Adipocyte (in vitro differentiated cells): ENCODE measurements at places on chromosomes 2 and 18.

GRCh38 chr18:32296851-32297250 is 107.0 kb downstream of the MEP1B start:
- no peak for DNase-seq

- DNase-seq: peak; percentile 23
These were observed 539.4 kb upstream of the CDH2 start for GRCh38 chr18:28716338-28716737.

- no peak for DNase-seq
These were observed 87.9 kb downstream of the ZEB2 start for GRCh38 chr2:144431998-144432397.

DNA sequence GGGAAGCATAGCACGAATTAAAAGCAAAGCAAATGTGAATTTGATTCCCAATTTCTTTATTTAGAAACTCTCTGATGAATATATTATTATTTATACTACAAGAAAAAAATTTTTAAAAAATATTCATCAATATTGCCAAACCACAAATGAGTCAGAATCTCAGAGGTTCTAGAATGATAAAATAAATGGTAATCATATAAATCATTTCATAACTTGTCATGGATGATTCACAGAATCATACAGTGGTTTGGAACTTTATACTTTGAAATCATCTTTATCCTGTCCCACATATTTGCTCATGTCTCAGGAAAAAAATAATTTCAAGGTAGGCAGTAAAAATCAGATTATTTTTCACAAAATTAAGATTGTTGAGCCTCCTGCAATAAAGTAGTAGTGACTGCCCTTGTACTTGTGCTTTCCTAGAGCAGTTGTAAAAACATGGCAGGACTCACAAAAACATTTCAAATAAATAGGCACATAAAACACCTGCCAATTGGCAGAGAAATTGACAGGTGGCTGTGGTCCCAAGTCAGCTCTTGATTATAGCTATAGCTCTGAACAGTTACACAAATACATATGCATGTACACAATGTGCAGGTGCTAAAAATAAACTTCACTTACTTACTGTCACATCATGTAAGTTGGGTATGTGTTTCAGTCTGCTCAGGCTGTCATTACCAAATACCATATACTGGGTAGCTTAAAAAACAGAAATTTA is 273.9 kb upstream of the SESTD1 start:
- peak; percentile 23 for DNase-seq

- no peak for DNase-seq
These were observed 167.6 kb downstream of the KCNS3 start for GRCh38 chr2:18046017-18046416.

DNA sequence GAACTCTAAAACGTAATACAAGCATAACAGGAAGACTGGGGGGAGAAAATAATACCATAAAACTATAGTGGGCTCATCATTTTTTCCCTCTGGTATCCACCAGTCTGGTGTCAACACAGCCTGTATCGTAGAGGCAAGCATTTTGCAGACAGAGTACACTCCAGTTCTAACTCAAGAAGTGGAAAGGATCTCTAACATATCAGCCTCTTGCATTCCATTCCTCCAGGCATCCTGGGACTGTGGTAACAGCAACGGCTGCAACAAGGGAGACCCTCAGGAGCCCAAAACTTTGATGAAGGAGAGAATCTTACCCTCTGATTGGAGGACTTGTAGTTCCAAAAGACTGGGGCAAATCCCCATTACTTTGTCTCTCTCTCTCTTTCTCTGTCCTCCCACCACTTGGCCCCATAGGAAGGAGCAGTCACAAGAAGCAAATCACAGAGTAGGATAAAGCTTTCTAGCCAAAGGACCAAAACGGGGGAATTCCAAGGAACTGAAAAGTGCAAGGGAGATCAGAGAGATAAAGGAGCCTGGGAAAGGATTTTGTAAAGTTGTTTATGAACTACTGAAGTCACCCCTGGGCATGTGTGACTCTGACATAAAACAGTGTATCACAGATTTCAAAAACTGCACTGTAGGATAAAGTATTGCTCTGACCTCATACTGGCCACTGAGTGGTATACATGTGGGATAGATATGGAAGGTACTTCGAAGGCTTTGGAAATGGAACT is 11.9 kb downstream of the FRZB start:
- no peak for DNase-seq

DNA sequence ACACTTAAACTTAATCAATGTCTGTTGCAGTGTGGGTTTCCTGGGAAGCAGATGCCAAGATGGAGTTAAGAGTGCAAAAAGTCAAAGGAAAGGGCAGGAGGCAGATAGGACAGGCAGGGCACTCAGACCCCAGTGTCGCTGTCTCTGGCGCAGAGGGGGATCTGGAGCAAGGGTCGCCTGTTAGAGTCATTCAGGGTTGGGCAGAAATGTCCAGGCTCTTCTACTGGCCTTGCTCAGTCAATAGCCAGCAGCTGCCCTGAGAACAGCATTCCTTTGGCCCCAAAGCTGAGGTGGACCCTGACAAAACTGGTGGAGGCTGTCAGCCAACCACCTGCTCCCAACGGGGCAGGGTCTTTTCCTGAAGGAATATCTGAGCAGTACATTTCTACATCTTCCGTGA is 97.1 kb upstream of the SLC66A3 start:
- DNase-seq: no peak

DNA sequence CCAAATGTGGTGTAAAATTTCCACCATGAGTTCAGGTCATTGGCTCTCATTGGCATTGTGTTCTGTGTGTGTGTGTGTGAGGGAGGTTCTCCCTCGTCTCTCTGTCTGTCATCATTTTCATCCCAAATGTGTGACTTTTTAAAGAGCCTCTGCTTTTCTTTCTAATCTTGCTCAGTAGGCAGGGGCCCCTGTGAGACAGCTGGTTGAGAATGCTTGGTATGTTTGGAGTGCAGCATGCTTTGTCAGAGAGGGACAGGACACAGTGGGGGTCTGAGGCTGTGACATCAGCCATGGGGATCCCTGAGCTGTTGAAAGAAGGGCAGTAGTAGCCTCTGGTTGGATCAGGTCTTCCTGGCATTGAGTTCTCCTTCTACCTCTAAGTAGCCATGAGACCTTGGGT is 10.6 kb downstream of the PTPRM start:
- peak; percentile 66 for DNase-seq

- peak; percentile 44 for DNase-seq
These were observed 20.5 kb downstream of the KIAA1328 start for GRCh38 chr18:36849288-36850006.

GRCh38 chr2:238954841-238955591 is 107.1 kb downstream of the TWIST2 start:
- no peak for DNase-seq

GRCh38 chr2:137939026-137939425 is 25.2 kb upstream of the HNMT start:
- DNase-seq: no peak

DNA sequence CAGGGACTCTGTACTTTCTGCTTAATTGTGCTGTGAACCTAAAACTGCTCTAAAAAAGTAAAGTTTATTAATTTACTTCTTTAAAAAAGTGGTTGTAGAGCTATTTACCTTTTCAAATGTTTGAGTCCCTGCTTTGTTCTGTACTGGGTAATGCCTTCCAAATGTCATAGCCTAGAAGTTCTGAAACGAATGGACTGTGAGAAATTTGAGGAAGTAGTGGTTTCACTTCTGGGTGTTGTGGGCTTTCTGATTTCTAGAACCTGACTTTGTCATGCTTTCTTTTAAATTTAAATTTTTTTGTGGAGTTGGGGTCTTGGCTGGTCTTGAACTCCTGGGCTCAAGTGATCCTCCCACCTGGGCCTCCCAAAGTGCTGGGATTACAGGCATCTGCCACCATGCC is 44.6 kb downstream of the SMAD4 start:
- no peak for DNase-seq

DNA sequence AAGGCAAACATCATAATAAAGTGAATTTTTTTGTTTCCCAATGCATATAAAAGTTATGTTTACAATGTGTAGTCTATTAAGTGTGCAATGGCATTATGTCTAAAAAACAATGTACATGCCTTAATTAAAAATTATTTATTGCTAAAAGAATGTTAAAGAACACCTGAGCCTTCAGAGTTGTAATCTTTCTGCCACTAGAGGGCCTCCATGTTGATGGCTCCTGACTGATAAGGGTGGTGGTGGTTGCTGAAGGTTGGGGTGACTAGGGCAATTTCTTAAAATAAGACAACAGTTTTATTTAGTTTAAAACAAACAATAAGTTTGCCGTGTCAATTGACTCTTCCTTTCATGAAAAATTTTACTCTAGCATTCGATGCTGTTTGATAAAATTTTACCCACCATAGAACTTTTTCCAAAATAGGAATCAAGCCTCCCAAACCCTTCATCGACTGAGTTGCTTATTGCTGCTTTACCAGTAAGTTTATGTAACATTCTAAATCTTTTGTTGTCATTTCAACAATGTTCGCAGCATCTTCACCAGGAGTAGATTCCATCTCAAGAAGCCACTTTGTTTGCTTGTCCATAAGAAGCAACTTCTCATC is 32.3 kb downstream of the MAP3K2 start:
- DNase-seq: no peak

GRCh38 chr2:62101886-62102285 is 94.0 kb upstream of the B3GNT2 start:
- DNase-seq: no peak

- DNase-seq: no peak
These were observed 102.6 kb downstream of the PAX3 start for GRCh38 chr2:222196159-222196558.

GRCh38 chr18:25001803-25002202 is 350.2 kb downstream of the ZNF521 start:
- DNase-seq: no peak

GRCh38 chr2:144351687-144352086 is 168.2 kb downstream of the ZEB2 start:
- DNase-seq: no peak

DNA sequence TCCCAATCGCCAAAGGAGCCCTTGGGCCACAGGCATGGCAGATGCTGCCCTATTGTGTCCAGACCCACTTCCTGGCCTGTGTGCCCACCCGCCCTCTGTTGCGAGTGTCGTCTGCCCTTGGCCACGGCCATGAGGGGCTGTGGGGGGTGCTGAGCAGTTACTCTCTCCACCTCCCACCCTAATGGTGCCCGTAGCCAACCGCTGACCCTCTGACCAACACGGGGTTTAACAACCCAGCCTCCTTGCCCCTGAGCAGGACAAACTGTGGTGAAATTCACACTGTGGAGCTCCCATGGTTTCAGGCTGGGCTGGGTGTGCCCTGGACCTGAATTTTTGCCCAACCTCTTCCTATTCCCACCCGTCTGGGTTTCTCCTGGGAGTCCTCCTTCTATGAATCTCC is 145.7 kb upstream of the HDAC4 start:
- DNase-seq: no peak

DNA sequence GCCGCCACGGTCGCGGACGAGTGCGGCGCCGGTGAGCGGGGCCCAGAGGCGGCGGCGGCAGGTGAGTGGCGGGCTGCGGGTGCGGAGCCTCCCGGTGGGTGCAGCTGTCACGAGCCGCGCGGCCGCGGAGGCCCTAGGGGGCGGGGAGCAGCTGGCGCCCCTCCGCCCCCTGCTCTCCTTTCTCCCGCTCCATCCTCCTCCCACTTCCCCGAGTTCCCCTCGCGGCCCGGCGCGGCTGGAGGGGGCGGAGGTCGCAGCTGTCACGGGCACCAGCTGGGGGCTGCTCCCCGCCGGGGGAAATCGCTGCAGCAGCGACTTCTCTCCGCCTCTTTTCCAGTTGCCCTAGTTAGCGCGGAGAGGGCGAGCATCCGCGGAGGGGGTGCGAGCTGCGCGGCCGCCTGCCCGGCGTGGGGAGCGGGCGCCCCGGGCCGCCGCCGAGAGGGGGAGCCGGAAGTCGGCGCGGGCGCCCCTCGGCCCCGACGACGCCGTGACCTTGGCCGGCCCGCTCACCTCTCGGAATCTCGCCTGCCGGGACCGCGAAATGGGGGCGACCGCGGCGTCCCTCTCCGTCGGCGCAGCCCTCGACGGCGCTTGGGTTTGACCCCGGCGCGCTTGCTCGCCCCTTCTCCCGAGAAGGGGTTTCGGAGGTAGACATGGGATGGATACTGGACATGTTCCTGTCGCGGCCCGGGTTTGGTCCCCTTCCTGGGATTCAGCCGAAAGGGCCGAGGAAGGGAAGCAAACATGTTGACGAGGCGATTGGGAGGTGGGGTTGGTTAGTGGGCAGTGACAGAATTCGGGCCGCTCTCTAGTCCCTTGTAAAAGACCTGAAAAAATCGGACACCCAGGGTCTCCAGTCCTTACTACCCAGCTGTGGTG is 727 bp downstream of the NCOA1 start:
- DNase-seq: peak; percentile 66

DNA sequence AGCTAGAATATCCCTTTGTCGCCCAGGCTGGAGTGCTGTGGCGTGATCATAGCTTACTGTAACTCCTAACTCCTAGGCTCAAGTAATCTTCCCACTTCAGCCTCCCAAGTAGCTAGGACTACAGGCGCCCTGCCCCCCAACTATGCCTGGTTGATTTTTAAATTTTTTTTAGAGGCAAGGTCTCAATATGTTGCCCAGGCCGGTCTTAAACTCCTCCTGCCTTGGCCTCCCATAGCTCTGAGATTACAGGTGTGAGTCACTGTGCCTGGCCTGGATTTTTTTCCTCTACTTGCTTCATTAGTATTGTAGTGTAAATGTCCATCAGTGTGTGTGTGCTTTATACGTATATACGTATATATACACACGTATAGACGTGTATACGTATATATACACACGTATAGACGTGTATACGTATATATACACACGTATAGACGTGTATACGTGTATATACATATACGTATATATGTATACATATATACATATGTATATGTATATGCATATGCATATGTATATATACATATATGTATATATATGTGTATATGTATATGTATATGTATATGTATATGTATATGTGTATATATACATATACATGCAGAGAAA is 124.4 kb downstream of the DIS3L2 start:
- no peak for DNase-seq

- peak; percentile 51 for DNase-seq
These were observed 184.0 kb downstream of the FIGN start for GRCh38 chr2:163551616-163552373.

GRCh38 chr2:217970206-217970605 is 32.6 kb downstream of the TNS1 start:
- DNase-seq: peak; percentile 62

GRCh38 chr2:187168720-187169713 is 279.0 kb downstream of the CALCRL start:
- DNase-seq: peak; percentile 7

GRCh38 chr2:10285556-10286198 is 17.0 kb upstream of the HPCAL1 start:
- DNase-seq: peak; percentile 77

DNA sequence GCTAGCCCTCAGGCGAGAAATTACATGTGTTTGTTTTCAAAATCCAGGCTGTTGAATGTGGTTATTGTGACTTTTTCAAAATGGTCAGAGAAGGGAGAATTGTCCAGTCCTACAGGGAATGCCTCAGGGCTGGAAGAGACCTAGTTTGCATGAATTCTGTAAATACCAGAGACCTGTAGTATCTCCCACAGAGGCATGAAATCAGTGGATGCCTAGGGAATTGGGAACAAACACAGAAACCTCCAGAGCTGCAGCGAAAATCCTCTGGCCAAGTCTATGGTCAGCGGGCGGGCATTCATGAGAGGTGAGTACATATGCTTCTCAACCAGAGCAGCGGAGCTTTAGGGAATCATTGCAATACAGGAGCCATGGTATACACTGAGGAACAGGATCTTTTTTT is 1596.5 kb upstream of the NXPH2 start:
- DNase-seq: peak; percentile 39
